ENCODE measurements at places on chromosomes 1 and 21.

DNA sequence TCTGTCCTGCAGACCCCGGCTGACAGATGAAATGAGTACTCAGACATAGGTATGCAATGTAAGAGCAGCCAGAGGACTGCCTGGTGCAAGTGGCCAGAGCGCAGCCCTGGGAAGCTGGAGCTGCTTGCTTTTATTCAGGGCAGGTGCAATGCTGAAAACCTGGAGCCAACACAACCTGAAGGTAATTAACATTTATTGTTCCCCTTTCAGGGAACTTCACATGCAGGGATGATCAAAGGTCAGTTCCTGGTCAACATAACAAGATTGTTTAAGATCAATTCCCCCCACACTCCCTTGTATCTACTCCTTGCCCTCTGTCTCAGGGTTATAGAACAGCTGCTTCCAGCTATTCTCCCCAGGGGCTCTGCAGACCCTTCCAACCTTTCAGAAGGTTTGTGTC, 48.7 kb upstream of the PRELP start:
- DNase-seq = no peak

DNA sequence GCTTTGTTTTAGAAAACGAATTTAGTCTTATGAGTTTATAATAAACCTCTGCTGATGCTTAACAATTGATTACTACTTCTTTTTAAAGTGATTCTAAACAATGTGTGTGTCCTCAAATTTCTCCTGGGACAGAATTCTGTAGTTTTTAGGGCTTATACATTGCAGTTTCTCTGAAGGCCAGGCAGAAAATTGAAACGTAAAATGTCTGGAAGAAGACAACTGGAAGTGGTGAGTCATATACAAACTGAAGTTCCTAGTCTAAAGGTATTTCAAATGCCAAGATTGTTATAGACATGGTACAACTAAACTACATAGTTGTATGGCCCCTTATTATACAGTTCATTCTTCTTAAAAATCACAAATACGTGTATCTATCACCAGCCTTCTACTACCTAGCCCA, 30.5 kb upstream of the RC3H1 start:
- no peak for DNase-seq

GRCh38 chr1:245419461-245419978, 264.7 kb downstream of the KIF26B start:
- no peak for DNase-seq

DNA sequence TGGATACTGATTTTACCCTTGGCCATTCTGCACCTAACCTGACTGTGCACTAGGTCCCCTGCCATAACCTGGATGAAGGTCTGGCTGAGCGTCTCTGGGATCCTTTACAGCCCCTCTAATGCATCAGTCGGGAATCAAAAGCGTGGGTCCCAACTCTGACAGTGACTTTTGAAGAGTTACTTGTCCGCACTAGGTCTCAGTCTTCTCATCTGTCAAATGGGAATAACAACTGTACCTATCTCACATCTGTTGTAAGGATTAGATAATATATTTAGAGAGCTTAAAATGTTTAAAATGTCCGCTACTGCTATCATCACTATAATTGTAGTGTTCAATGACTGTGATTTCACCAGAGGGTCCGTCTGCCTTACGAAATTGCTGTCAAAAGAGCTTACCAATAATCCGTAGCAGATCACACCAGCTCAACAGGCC, 746 bp downstream of the TADA1 start:
- no peak for DNase-seq

DNA sequence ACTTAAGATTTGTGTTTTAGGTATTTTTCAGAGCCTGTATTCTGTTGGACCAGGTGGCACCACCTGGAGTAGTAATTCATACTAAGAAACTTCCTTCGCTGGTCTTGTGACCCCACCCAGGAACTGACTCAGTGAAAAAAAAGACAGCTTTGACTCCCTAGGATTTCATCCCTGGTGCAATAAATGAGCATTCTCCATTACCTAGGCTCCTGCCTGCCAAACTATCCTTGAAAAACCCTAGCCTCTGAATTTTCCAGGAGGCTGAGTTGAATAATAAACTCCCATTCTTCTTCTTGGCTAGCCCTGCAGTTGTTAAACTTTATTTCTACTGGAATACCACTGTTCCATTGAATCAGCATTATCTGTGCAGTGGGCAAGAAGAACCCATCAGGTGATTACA, 10.6 kb upstream of the RGS18 start:
- no peak for DNase-seq

DNA sequence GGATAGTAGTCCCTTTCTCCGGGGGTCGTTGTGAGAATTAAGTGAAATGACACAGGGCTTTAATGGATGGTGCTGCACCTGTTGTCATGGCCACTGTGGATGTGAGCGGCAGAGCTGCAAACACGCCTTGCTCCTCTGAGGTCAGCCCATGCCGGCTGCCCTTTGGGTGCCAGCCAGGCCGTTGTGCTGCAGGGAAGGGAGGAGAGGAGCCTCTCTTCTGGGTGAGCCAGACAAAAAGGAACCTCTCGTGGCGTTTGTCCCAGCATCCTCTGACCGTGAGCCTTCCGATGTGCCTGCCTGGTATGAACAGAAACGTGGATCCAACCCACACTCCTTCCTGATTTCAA, 383.0 kb upstream of the VAMP3 start:
- no peak for DNase-seq

DNA sequence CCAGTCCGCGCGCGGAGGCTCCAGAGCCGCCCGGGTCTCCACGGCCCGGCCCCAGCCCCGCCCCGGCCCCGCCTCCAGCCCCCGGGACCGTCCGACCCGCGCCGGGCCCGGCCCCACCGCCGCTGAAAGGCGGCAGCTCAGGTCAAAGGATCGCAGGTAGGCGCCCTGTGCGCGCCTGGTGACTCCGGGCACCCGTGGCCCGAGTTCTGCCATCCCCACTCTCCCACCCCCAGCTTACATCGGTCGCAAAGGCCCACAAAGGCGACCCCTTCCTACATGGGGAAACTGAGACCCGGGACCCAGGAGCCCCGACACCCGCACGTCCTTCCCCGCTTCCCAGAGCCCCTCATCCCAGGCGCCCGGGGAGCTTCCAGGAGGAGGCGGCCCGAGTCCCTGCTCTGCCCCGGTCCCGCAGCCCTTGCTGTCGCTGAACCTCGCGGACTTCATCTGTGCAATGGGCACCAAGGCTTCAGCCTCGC, at the start of gene TMEM200B:
TSS of gene TMEM200B (minus strand) at position 17 of the 479 bp plus-strand sequence. CDS start 2,075 bp downstream, outside the sequence.
- no peak for DNase-seq

GRCh38 chr1:38578271-38578951, 281.2 kb downstream of the RRAGC start:
- DNase-seq = no peak

- no peak for DNase-seq
Measured at GRCh38 chr1:2091611-2092604, 41.7 kb downstream of the PRKCZ start.

DNA sequence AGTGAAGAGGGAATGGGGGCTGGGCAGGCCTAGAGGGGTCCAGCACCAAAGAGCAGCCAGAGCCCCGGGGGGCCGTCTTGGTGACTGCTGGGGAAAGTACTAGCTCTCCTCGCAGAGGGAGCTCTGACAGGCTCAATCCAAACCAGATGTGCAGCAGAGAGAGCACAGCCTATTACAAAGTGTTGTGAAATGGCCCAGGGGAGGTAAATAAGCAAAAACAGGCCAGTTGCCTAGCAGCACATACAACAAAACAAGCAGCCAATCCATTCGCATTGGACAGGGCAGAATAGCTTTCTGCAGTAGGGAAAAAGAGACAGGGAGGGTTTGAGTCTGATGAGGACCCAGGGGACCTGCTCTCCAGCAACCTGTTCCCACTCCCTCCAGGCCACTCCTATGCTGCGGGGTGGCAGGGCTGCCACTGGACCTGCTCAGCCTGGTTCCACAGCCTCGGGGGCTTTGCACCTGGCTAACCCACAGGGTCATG, 239.6 kb upstream of the FGGY start:
- DNase-seq = no peak

DNA sequence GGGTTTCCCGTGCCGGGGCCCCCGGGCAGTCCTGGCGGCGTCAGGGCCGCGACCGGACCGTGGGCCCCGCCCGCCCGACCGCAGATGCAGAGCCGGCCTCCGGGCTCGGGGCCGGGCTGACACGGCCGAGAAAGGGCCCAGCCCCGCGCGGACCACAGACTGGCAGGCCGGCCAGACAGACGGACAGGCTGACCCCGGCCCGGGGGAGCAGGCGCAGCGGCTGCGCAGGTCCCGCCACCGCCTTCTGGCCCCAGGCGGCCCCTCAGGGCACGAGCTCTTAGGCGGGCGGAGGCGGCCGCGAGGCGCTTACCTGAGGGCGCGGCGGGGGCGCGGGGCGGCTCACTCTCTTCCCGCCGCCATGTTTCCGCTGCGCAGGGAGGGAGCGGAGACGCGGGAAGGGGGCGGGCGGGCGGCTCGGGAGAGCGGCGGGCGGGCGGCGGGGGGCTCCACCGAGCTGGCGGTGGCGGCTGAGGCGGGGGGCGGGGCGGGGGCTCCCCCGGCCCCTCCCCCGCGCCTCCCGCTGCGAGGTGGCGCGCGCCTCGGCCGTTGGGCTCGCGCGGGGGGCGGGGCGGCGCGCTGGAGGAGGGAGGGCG, at the start of gene SCMH1:
TSS of gene SCMH1 (minus strand) at position 558 of the 593 bp plus-strand sequence. CDS start 56,173 bp downstream, outside the sequence.
- peak; percentile 85 for DNase-seq

DNA sequence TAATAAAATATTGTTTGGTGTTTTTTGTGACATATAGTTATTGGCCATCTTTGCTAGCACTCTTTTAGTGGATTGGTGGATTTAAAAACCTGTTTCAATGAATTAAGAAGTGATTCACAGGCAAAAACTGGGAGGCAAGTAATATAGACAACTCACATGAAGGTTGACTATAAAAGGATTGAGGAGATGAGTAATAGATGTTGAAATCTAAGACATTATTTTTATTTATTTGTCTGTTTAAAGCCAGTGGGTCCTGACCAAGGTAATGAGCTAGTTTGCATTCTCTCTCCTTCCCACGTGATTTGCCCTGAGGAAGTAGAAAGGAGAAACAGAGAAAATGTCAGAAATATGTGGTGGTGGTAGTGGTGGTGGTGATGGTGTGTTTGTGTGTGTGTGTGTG, 351.5 kb upstream of the ZP4 start:
- DNase-seq = no peak

- peak; percentile 73 for DNase-seq
Measured at GRCh38 chr1:48878191-48878940, 101.7 kb upstream of the BEND5 start.

DNA sequence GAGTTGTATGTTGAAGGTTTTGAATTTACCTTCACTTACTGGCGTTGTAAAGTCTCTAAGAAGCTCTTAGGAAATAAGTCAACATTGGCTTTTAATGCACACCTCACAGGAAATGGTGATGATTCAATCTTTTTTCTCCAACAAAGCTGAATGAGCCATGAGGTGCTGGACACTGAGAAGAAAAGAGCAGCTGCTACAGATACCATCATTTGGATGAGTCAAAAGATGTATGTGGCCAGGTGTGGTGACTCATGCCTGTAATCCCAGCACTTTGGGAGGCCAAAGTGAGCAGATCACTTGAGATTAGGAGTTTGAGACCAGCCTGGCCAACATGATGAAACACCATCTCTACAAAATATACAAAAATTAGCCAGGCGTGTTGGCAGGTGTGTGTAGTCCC, 3.3 kb upstream of the IL23R start:
- peak; percentile 63 for DNase-seq

DNA sequence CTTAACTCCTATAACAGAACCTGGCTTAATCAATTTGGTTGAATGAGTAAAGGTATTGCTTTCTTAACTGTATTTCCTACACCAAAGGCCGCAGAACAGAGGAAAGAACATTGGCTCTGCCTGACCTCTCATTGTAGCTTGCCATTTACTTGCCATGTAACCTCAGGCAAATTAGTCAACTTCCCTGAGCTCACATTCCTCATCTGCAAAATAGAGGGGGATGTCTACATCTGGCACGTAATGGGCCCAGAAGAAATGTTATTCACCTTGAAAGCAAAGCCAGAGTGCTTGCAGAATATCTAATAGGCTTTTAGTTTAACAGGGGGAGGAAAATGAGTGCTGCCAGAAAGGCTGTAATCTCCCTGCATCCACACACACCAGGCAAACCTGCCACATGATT, 44.3 kb downstream of the LAMC2 start:
- DNase-seq = no peak

- DNase-seq = peak; percentile 72
Measured at GRCh38 chr1:6785728-6786505, 663 bp downstream of the CAMTA1 start.

DNA sequence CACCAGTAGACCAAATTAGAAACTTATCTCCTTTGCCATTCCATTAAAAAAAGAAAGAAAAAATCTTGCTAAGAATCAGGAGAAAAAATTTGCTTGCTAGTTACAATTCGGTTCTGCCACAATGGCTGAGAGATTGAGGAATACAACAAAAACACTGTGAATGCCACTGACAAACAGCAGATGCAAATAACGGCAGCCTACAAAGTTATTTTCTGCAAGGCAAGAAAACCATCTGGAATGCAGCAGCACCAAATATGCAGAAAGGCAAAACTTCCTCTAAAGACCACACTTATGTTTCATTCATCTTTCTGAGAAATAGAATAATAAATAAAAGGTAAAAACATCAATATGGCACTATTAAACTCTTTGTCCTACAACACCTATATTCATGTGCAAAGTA, 75.7 kb downstream of the ENAH start:
- no peak for DNase-seq

- no peak for DNase-seq
Measured at GRCh38 chr1:197807216-197807615, 31.9 kb upstream of the DENND1B start.

DNA sequence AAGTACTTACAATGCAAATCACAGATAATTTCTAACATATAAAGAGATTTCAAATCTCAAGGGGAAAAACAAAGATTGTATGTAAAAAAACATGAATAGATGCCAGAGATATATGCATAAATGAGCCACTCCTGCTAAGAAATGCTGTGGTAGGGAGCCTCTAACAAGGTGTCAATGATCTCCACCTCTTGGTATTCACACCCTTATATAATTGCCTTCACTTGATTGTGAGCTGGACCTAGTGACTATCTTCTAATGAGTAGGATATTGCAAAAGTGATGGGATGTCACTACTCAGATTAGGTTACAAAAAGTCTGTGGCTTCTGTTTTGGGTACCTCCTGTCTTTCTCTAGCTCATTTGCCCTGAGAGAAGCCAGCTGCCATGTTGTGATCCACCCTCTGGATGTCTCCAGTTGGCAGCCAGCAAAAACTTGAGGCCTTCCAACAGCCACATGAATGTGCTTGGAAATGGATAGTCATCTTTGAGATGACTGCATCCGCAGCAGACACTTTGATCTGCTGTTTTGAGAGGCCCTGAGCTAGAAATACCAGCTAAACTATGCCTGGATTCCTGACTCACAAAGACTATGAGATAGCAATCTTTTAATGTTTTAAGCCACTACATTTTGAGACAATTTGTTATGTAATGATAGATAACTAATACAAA, 196.1 kb upstream of the FGGY start:
- DNase-seq = no peak

- DNase-seq = no peak
Measured at GRCh38 chr1:9871707-9872425, 38.2 kb downstream of the CTNNBIP1 start.

DNA sequence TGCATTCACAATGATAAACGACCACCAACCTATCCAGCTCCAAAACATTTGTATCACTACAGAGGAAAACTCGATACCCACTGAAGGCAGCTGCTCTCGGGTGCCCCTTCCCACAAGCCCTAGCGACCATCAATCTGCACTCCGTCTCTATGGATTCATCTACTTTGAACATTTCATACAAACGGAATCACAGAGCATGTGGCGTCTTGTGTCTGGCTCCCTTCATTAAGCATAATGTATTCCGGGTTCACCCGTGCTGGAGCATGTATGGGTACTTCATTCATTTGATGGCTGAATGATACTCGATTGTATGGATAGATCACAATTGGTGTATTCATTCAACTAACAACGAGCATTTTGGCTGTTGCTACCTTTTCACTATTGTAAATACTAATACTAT, 340.2 kb downstream of the SMYD3 start:
- no peak for DNase-seq

GRCh38 chr1:201450721-201451291, 18.2 kb downstream of the PHLDA3 start:
- peak; percentile 83 for DNase-seq
